ENCODE measurements at places on chromosomes 3 and 15.

DNA sequence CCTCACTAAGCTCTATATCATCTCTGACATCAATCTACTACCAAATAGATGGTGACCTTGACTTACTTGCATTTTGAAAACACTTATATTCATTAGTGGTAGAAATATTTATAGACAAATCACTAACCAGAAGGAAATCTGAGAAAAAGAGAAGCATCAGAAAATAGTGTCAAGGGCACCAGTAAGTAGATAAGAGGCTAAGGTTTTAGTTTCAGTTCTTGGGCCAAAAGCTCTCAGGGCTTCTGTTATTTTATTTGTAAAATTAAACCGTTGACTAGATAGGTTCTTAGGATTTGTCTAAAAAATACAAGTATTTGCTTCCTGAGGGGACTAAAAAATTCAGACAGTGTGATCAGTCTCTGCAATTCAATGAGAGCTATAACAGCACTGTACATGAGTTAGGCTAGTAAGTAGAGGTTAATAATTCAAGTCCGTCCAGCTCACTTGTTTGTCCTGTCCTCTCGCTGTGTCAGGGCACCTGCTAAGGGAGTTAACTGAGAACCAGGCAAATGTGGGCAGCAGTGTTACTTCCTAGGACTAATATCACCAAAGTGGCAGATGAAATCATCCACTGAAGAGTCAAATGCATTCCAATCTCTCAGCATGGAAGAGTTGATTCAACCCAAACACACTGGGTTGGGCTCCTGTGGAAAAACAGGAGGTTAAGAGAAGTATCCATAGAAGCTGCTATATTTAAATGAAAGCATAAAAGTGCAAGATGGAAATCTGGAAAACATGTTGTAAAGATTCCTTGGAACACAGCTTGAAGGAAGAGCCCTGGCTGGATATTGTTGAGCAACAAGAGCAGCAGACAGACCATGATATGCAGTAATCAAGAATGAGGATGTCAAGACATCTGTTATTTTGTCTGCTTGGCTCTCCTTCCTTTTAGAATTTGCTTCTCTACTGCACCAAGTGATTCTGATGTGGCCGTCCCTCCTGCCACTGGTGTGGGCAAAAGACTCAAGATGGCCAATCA, 134.9 kb upstream of the ZBTB20 start:
- DNase-seq, result no peak

DNA sequence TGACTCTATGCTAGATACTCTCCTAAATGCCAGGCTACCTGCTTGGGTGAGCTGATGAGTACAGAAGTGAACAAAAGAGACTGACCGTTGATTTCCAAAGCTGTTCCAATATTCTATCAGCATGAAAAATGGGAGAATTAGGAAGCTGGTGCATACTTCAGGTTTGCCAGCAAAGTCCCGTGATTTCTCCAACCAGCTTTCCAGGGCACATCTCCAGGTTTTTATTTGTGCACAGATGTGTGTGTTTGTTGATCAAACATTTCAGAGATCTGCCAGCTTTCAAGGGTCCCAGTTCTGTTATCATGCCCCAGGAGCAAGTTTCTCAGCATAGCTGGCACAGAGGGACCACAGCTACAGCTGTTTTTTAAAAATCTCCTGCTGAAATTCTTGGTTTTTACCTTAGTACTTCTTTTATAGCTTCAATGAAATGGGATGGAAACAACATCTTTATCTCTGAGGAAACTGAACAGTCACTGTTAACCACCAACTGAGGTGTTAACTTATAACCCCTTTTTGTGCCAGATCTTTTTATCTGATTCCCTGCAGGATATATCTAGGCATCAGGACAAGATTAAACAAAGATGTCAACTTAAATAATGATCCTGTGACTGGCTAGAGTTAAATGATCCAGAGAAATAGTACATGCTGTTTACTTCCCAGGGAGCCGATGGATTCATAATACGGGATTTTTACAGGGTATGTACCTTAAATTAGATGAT, 380.8 kb downstream of the GRM7 start:
- no peak for DNase-seq

- no peak for DNase-seq
Observed at GRCh38 chr15:49301562-49301961, 121.5 kb upstream of the FGF7 start.

DNA sequence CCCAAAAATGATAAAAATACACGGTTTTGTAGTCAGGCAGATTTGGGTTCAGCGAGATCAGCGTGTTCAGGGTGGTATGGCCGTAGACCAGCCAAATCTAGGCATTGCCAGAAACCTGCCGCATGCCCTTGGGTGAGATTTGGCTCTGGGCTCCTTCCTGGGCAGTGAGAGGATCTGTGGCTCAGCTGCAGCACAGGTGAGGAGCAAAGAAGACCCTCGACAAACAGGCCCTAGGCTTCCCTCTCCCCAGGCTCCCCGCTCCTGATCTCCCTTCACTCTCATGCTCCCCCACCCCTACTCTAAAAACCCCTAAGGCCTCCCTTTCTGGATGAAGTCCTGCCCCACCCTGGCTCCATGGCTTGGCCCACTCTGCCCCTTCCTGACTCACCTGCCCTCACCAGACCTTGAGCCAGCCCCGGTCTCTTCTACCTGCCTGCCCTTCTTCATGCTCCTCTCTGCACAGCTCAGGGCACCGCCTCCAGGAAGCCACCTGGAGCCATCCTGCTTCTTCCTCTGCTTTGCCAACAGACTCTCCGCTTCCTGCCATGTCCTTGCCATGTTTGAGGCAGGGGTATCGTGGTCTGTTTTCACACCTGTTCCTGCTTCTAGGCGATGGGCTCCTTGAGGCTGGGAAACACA, 88.1 kb downstream of the CORO2B start:
- DNase-seq, result no peak

DNA sequence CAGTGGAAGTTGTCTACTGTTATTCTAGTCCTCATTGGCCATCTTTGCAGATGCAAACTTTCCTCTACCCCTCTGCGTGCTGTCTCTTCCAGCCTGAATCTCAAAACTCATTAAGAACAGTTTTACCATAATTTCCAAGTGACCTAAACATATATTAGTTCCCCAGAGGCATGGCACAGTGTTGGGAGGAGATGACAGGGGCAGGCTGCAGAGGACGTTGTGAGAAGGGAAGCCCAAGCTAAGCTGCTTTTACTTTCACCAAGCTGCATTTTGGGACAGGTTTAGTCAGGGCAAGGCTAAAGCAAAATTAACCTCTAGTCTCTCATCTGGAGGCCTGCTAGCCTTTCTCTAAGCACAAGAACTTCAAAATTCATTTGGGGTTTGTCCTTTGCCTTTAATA, 318.6 kb upstream of the SATB1 start:
- no peak for DNase-seq

DNA sequence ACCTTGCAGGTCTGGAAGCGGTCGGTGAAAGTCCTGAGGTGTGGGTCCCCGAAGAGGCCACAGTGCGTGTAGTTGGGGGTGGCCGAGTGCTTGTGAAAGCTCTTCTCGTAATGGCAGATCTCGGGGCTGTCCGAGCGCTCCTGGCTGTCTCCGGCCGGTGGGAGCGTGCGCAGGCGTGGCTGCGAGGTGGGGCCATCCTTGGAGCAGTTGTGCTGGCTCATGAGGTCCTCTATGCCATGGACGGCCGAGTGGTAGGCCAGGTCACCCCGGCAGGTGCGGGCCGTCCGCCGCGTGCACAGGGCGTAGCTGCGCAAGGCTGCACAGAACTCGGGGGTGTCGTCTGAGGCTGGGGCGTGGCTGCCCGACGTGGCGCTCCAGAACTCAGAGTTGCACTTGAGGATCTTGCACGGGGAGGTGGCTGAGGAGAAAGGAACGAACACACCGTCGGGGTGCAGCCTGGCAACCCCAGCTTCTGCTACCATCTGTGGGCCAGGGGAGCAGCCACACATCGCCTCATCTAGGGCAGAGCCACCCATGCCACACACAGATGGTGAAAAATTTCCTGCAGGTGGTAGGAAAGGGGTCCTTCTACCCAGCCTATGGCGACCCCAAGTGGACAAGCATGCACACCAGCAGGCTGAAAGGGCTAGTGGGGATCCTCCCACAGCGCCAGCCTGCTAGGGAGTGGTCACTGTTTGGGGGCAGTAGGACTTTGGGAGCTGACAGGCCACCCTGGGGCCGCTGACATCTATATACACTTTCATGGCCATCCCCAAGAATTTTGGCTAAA, 36.7 kb downstream of the RGMA start:
- DNase-seq, result no peak

DNA sequence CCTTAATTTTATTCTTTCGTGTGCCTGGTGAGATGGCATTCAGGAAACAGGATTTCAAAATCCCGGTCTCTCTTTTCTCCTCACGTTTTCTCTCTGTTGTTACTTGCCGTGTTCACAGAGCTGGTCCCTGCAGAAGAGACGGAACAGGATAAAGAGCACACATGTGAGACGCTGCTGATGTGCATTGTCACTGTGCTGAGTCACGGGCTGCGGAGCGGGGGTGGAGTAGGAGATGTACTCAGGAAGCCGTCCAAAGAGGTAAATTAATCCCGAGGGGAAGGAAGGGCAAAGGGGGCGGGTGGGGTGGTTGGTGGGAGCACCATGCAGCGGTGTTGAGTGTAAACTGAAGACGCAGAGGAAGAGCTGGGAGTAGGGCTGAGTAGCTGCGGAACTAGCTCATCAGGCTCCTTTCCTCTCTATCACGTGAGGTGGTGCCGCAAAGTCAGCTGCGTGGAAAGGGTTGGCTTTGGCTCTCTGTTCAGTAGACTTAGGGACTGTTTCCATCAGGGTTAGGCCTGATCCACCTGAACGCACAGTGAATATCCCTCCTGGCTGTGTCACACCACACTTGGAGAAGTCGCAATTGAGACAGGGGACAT, 164.8 kb upstream of the BHLHE40 start:
- no peak for DNase-seq

DNA sequence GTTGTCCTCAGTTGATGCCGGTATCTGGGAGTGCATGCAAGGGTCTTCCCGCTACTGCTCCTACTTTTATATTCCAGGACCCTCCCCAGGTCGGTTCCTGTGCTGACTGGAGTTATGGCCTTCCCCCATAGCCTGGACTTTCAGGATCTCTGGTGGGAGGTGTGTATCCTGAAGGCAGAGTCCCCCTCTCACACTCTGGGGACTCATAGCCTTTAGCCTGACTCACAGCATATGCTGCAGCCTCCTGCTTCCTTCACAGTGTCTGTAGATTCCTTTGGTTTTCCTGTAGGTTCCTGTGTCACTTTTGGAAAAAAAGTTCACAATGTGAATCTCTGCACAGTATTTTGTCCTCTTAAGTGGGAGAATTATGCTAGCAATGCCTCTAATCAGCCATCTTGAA, 180.6 kb upstream of the RBMS3 start:
- DNase-seq, result no peak

- no peak for DNase-seq
Observed at GRCh38 chr3:167854846-167855245, 119.3 kb downstream of the SERPINI1 start.

GRCh38 chr15:63857461-63857856, 23.7 kb upstream of the HERC1 start:
- DNase-seq, result no peak

DNA sequence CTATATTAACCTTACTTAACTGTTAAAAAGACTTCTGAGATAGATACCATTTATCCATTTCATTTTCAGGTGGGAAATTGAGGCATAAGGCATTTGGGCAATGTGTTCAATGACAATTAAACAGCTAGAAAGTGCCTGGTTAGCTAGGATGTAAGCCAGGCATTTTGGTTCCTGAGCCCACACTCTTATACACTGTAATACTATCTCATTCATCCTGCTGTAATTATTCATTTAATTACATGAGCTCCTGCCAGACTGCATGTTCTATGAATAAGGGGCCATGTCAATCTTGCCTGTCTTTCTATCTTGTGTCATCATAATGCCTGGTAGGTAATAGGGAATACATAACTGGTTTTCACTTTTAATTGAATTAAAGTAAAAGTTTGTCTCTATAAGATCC, 74.0 kb downstream of the RBMS3 start:
- no peak for DNase-seq

DNA sequence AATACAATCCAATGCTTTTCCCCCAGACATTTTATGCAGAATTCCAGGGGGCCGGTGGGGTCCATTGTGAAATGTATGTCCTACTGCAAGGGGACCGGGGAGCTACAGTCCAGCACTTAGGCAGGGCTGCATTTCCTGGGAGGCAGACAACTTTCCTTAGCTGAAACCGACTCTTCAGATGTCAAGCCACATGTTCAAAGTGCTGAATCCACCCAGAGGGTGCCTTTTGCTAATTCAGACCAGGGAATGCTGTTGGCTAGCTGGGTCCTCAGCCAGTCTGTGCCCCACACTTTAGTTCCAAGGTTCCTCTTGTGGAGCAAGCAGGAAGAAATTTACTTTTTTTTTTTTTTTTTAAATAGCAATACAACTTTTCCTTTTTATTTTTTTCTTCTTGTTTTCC, 219.5 kb upstream of the LRTM1 start:
- DNase-seq, result no peak

GRCh38 chr3:181239441-181239840, 249.9 kb upstream of the DNAJC19 start:
- DNase-seq, result no peak

DNA sequence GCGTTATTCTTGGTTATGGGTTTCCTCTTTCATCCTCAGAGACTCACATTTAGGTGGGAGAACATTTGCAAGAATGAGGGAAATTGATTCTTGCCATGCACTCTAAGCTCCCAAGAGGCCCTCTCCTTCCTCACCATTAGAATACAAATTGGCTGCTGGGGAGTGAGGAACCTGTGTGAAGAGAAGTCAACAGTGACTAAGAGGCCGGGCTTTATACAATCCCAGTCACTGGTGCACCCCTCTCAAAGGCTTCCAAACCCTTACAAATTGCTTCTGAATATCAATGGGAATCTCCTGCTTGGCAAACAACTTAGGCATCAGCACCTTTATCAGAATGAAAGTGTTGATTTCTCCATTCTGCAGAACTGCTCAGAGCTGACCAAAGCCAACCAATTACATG, 16.5 kb upstream of the RGMA start:
- no peak for DNase-seq

GRCh38 chr3:125123451-125124305, 67.9 kb upstream of the HEG1 start:
- no peak for DNase-seq

DNA sequence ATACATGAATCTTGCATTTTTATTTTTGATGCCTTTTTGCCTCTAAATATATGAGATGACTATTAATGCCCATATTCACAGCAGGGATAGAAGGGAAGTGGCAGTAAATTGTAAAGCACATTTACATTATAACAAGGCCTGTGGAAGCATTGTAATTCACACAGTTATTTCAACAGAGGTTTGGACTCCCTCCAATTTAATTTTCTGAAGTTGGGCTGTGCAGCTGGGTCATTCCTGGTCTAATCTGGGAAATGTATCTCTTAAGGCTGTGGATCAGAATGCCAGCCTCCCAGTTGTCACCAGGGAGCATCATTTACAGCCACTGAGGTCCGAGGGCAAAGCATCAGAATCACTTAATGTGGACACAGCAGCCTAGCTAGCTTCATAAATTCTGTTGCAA, 434.5 kb downstream of the MFSD1 start:
- DNase-seq, result no peak

DNA sequence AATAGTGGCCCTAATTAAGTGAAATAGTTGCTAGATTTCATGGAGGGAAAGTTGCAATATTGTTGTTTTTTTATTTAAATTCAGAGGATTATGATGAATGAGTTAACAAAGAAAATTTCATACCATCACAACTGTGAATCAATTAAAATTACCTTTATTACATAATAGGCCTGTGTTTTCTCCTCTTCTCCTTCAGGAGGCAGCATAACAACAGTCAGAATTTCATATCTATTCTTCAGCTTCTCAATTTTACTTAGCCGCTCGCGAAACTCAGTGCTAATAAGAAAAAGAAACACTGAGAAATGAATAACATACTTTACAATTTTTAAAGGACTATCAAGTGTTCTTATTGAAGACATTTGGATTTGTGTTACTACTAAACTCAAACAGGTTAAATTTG, 29.4 kb downstream of the TTC14 start:
- no peak for DNase-seq

- DNase-seq, result no peak
Observed at GRCh38 chr3:41450416-41451231, 251.3 kb downstream of the CTNNB1 start.
